GM12865 (cell line): ENCODE measurements at places on chromosomes 3 and 15.

DNA sequence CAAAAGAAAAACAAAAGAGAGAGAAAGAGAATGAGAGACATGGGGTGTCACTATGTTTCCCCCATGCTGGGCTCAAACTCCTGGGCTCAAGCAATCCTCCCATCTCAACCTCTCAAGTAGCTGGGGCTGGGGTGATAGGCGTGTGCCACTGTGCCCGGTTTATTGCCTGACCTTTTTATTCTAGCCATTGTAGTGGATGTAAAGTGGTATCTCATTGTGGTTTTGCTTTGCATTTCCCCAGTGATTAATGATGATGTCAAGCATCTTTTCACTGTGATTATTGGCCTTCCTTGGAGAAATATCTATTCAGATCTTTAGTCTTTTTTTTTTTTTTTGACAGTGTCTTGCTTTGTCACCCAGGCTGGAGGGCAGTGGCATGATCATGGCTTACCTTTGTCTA, 37.7 kb upstream of the GK5 start:
- DNase-seq = no peak

- no peak for DNase-seq
Observed at GRCh38 chr15:60396560-60396957, 1.2 kb downstream of the ANXA2 start.

GRCh38 chr15:89735773-89736172, 15.3 kb downstream of the MESP1 start:
- no peak for DNase-seq

GRCh38 chr3:115660646-115661337, 37.5 kb downstream of the GAP43 start:
- no peak for DNase-seq

GRCh38 chr3:19427422-19428149, 279.3 kb downstream of the KCNH8 start:
- no peak for DNase-seq
